ENCODE measurements at places on chromosomes 2 and 18.

DNA sequence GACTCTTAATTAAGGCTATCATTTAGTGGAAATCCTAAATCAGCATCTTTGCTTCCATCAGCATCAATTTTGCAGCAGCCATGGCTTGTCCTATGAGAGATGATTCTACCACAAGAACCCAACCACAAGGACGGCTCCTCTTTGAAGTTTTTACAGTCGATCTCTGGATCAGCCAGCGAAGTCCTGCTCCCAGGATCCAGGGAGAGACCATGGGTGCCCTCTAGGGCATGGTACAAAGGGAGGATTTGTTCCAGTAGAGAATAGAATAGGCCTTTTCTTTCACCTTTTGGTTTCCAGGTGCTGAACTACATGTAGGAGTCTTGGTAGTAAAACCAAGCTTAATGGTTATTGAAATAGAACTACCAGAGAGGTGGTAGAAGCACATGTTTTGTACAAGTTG lies 52.7 kb downstream of the TMEM200C start:
- DNase-seq = no peak

- no peak for DNase-seq
These were observed 50.9 kb downstream of the PLEKHA3 start for GRCh38 chr2:178531168-178531567.

DNA sequence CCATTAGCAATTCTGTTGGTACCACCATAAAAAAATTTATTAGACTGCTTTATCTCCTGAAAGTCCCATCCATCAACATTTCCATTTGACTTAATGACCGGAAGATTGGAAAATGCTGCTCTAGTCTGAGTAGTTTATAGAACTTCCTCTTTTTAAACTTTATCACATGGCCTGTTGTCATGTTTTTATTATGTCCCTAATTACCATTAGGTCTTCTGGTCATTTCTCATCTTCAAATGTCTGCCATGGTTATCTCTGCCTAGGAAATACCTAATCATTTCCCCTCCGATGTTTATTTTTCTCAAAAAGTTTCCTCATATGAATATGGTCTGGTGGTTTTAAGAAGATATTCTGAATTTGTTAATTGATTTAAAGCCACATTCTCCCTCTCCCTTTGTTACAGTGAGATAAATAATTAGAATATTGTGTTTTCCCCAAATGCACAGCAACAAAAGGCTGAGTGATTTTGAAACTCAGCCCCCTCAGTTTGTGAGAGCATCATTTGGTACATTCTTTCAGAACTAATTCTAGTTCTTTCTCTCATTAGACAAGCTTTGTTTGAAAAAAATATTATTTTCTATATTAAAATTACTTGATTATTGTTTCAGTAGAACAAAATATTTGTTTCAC lies 317.1 kb upstream of the ST6GAL2 start:
- no peak for DNase-seq

- DNase-seq = no peak
These were observed 57.0 kb downstream of the VPS54 start for GRCh38 chr2:63962186-63962585.

DNA sequence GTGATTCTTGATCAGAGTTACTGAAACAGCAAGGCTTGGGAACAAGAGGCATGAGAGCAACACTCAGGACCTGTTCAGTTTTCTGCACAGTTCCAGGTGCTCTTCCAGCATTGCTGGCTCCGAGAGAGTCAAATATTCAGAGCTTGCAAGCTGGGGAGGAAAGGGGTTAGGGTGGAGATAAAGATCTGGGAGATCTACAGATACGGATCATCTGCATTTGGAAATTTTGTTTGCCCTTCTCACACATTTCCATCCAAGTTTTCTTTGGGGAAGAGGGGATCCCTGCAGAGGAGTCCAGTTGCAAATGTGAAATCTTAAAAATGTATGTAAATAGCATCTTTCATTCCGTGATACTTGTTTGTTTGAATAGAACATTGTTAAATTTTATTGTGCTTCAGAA lies 108.2 kb downstream of the NEDD4L start:
- DNase-seq = no peak

GRCh38 chr2:229201521-229201920 lies 69.6 kb downstream of the PID1 start:
- peak; percentile 71 for DNase-seq

DNA sequence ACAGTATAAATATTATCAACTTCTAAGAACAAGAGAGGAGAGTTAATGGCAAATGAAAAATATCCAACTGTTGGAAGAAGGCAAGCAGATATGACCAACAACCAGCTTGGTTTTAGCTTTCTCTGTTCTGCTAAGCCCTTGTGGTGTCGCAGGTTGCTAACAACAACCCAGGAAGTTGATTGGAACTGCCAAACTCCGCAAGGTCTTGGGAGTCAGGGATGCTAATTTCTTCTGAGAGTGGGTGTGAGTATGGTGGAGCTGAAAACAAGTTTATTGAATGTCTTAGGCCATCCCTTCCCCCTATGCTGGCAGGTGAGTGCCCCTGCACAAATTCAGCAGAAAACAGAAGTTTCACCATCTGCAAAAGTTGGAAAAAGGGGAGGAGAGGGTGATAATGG lies 17.5 kb downstream of the BZW1 start:
- DNase-seq = no peak

DNA sequence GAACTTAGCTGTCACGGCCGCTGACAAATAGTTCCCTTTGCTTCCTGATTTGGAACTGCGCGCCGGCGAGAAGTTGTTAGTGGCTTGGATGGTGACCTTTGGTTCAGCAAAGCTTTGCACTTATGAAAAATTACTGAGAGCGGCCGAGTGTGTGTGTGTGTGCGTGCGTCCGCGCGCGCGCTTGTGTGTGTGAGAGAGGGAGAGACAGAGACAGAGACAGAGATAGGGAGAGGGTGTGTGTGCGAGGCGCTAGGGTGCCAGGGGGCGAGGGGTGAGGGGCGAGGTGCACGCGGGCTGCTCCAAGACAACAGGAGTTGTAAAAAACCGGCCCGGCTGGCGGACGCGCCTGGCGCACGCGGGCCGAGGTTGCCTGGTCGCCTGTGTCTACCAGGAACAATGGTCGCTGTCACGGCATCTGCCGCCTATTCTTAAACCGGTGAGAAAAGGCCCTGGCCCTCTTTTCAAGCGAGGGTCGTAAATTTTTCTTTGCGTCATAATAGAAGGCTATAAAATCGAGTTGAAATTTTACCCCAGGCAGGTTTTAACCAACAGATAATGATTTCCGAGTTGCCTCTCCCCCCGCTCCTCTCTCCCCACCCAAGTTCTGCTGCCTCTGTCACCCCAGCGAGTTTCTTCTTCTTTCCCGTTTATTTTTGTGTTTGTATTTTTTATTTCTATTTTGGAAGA lies 535 bp downstream of the HOXD3 start:
- peak; percentile 45 for DNase-seq

DNA sequence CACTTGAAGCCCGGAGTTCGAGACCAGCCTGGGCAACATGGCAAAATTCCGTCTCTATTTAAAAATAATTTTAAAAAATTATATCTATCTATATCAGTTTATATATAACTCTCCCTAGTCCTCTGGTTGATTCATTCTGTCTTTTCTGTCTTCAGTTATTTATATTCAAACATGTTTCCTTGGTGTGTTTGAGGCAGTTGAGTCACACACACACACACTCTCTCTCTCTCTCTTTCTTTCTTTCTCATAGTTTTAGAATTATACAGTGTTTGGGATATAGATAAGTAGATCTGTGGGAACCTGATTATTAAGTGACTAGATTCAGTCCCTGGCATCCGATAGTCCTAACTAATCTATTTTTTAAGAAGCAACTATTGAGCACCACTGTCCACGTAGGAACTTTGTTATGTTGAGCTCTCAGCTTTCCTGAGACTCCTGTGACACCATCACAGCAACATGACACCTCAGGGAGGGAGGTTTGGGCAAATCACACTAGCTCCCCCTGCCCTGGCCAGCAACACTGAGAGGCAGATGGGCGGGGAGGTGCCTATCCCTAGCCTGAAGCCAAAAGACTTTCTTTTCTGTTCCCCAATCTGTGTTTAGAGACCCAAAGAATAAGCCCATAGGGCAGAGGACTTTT lies 482.7 kb downstream of the DLGAP1 start:
- no peak for DNase-seq
